SIG-M5 (cell line): ENCODE measurements at places on chromosomes 1 and 21.

DNA sequence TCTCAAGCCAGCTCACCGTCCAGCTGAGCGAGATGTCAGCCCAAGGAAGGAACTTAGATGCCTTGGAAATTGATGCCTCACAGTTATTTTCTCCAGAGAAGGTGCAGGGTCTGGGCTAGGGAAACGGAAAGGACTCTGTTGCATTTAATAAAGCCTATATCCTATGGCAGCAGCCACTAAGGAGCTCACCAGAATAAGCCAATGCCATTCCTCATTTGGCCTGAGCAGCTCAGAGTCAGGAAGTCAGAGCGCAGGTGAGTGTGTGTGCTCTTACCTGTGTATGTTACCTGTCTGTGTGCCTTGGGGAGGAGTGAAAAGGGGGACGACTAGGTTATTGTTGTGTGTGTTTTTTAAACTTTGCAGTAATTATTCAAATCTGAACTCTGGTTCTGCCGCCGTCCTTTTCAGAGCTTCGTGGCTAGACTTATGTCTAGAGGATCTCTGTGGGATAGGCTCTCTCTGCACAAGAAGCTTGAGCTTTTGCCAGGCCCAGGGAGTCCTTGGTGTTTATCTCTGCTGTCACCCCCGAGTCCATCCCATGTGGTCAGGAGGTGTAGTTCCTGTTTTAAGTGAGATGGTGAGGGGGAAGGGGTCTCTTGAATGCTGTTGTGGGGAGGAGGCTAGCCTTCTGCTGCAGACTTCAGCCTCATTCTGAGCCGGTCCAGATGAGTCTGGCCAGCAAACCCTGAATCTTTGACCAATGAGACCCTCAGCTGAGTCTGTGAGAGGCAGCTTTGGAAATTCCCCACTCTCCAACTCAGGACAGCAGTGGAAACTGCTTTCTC lies 2.4 kb downstream of the TMCC2 start:
- no peak for DNase-seq

- no peak for DNase-seq
Observed at GRCh38 chr21:42509244-42509643, 4.4 kb upstream of the SLC37A1 start.

- no peak for DNase-seq
Observed at GRCh38 chr1:158806916-158807536, 24.1 kb upstream of the MNDA start.

DNA sequence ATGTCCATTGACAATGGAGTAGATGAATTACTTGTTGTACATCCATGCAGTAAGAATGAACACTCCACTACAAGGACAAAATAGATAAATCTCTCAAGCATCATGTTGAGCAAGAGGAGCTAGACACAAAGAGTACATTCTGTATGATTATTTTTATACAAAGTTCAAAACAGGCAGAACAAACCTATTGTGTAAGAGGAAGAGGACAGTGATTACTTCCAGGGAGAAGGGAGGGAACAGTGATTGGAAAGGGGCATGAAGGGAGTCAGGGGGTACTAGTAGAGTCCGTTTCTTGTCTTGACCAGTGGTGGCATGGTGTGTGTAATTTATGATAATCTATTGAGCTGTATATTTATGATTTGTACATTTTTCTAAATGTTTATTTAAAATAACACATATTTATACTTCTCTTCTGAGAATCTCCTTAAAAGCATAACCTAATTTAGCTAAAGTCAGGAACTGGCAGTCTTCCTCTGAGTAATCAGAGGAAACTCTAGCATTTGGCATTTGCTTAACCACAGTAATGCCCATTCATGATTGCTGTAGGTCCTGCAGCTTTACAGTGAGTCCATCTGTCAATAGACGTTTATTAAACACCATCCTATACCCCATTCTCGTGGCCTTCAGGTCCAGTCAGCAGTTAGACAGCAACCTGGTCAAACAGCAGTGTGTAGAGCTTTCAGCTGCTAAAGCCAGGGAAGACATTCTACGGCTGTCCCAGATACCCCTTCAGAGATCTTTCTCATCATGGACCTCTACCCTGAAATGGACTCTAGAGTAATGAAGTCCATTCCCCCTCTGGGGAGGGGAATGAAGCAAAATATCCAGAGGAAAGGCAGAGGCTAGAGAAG lies 114.1 kb upstream of the GALNT2 start:
- DNase-seq: no peak

- no peak for DNase-seq
Observed at GRCh38 chr1:8690253-8690525, 127.3 kb downstream of the RERE start.

DNA sequence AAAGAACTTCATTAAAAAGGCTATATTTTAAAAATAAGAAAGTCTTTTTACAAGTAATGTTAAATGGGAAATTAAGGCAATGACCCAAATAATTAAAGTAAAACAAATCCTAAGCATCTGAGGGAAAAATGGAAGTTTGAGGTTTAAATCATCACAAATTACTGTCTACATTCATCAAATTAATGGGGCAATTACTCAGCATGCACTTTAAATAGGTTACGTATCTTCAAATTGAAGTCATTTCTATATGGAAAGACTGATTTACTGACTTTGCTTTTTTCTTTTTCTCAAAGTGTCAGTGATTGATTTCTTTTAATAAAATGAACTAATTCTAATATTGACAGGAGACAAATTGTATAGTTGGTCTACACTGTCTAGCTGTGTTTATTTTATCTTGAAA lies 1452.3 kb downstream of the NCAM2 start:
- DNase-seq: no peak

DNA sequence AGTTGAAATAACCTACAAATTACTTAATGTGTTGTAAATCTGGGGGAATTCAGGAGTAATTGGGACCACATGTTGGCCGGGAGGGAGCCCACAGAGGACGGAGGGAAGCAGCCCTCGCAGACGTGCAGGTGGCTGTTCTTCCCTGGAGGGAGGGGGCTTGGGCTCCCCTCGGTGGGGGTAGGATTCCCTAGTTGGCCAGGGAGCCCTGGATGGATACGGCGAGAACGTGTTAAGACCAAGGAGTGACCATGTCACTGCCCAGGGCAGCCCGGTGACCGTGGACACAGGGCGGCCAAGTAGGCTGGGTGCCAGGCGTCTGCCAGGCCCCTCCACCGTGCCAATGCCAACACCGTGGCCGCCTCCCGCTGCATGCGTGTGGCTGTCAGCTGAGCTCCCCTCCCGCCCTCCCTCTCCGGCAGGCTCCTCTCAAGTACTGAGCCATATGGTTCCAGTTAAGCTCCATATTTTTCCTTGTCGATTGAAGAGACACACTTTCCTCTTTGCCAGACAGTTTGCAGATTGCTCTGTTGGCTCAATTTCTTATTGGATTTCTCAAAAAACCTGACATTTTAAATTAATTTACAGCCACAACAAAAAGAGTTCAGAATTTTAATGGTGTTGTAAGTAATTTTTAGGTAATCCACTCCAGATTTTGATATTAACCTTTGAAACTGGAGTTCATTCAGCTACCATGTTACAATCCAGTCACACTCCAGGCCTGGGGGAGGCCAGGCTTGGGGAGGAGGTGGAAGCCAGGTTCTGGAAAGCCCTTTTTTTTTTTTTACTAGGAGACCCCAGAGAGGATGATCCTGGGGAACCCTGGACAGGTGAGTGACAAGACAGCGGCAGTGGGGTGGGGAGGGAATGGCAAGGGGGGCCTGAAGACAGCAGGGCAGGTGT lies 71.2 kb downstream of the CASZ1 start:
- no peak for DNase-seq

- no peak for DNase-seq
Observed at GRCh38 chr1:180800945-180801344, 111.8 kb upstream of the KIAA1614 start.

GRCh38 chr1:75589637-75590036 lies 21.3 kb downstream of the SLC44A5 start:
- no peak for DNase-seq

DNA sequence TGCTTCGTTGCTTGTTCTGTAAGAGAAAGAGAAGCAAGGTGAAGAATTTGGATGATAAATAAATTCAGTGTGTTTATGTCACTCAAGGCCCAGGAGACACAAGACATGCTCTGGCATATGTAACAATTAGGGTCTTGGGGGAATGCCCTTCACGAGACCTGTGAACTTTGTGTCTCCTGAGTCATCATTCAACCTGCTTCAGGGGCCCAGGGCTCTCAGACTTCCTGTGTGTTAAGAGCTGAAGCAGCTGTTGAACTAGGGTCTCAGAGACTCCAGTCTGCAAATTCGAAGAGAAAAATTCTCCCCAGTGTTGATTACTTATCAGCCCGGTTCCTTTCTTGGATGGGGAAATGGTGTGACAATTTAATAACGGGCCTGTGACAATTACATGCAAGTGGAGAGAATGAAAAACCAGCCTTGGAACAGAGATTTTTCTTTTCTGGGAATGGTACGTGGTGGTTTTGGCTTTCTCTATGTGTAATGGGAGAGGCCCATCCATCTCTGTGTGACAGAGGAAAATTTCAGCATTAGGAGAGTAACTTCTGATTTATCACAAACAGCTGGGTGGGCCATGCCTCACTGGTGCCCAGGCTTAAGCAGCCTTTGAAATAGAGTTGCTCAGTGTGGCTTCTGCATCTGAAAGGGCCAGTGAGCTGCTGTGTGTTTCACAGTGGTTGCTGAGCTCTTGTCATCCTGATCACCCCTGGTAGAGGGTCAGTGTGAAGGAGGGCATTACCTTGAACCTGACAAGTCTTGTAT lies 22.4 kb downstream of the HUNK start:
- no peak for DNase-seq

- DNase-seq: no peak
Observed at GRCh38 chr1:32048440-32048839, 24.3 kb upstream of the TMEM39B start.

GRCh38 chr1:53182111-53182593 lies 14.5 kb upstream of the CPT2 start:
- DNase-seq: no peak

GRCh38 chr1:34612091-34612827 lies 142.6 kb upstream of the GJB5 start:
- DNase-seq: no peak

- no peak for DNase-seq
Observed at GRCh38 chr1:8421721-8422120, 103.8 kb downstream of the SLC45A1 start.

DNA sequence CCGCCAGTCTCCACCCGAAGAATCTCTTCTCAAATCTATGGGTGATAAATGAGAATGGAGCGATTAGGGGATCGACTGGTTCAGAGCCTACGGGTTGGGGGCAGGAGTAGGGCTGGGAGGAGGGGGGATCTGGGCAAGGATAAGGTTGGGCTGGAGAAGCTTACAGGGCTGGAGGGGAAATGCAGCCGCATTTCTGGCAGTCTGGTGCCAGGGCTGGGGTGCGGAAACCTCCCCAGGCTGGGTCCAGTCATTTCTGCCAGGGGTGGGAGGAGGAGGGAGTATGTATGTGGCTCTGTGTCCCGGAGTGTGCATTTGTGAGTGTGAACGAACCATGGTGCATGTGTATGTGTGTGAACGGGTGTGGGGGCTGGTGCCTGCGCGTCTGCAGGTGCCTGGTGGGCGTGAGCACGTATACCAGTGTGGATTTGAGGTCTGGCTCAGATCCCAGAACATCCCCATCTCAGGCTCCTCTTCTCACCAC lies 10.2 kb downstream of the C1orf216 start:
- no peak for DNase-seq

DNA sequence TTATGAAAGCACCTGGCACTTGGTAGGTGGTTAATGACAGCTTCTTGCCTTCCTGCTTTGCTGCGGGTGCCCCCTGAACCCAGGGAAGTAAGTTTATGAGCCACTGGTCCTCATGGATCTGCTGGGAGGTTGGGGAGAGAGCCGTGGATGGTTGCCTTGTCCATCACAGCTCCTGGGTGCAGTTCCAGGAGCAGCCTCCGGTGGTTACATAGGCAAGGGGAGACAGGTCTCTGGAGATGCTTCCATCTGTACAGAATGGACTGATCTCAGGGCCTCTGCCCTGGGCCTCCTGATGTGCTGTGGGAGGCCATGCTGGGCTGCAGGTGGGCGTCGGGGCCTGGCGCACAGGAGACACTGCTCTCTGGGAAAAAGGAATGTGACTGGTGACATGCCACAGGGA lies 31.6 kb upstream of the ARHGEF10L start:
- no peak for DNase-seq

DNA sequence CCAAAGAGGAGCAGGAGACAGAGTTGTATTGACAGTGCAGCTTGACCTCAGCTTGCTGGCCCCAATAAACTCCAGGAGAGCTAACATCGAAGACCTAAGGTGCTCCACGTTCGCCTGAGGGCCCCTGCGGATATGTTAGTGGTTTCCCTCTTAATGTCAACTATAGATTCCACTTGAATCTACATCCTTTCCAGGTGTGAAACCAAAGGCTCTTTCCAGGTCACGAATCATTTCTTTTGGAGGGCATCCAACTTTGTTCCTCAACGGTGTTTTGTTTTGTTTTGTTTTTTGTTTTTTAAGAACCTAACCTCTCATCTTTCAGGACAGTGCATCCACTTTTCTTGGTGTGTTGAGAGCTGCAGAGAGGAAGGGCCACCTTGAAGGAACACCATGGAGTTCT lies 267.6 kb upstream of the SGIP1 start:
- DNase-seq: no peak

GRCh38 chr21:18840239-18840638 lies 436.7 kb upstream of the TMPRSS15 start:
- DNase-seq: no peak

- DNase-seq: no peak
Observed at GRCh38 chr21:14262039-14262438, 46.1 kb downstream of the RBM11 start.

DNA sequence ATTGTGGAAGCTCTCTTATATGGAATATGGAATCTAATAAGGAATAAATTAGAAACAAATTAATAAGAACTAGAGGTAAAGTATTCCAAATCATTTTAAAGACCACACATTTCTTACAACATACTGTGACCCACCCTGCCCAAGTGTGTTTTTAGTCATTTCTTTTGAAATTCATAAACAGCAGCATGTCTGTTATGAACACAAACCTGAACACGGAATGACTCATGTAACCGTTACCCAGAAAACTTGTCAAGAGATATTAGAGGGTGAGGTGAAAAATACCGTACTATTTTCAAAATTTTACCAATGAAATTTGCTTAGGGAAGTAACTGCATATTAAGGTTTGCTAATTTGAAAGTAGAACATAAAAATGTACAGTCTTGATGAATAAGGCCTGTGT lies 48.4 kb downstream of the SNX7 start:
- no peak for DNase-seq

DNA sequence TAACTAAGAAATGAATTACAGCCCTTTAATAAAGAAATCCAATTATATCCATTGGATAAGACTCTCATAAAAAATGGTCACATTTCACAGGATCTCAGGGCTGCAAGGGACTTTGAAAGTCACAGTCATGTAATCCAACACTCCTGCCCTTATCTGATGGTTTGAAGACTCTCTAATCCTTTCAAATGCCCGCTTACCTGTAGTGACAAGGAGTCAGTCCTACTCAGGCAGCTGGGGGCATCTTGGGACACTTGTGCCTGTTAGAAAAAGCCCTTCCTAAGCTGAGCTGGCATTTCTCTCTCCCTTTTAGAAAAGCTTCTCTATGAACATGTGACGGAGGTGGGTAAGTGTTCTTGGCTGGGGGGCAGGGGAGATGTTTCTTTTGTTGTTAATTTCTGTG lies 11.0 kb upstream of the ZNF691 start:
- no peak for DNase-seq
